Thymus (tissue), 14 donors: ENCODE measurements at places on chromosomes 7 and 10.

DNA sequence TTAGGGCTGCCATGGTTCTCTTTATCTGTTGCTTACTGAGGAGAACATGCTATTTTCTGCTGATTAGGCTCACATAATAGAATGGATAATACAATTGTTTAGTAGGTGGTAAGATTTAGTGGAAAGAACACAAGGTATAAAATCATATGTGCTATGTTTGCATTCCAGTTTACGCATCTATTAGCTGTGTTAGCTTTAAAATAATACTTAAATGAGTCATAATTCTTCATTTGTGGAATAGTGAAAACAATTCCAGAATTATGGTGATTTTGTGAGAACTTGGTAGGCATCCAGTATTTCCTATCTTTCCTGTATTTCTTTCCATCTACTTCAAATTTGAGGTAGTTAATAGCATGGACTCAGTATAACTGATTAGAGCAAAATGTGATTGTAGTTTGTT, 1585.5 kb upstream of the LRRTM3 start:
- no peak overlapping the region for H3K4me3 ChIP-seq
- no peaks in the 10 kb centered on the region for H3K4me1 ChIP-seq
- DNase-seq: no peak
- H3K36me3 ChIP-seq: no peaks in the 10 kb centered on the region

DNA sequence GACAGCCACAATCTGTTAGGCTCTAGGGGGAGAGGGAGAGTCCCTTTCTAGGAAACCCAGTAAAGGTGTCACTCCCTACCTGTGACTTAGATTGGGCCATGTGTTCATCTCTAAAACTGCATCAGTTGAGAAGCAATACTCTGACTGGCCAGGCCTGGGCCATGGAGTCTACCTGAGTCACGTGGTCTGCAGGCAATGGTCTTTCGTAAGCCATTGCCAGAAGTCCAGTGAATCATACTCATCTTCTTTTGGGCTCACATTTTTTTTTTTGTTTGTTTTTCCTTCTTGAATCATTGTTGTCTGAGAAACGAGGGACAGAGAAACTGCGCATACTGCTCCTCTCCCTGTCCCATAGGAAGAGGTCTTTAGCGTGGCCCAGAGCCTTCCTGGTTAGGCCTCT, 215.6 kb downstream of the CCSER2 start:
- no peaks in the 10 kb centered on the region for H3K36me3 ChIP-seq
- no peak overlapping the region for H3K27ac ChIP-seq
- H3K4me3 ChIP-seq: no peak overlapping the region
- H3K4me1 ChIP-seq: no peaks in the 10 kb centered on the region
- no peak for DNase-seq
- H3K27me3 ChIP-seq: peaks cover 36% of the 10 kb centered on the region

DNA sequence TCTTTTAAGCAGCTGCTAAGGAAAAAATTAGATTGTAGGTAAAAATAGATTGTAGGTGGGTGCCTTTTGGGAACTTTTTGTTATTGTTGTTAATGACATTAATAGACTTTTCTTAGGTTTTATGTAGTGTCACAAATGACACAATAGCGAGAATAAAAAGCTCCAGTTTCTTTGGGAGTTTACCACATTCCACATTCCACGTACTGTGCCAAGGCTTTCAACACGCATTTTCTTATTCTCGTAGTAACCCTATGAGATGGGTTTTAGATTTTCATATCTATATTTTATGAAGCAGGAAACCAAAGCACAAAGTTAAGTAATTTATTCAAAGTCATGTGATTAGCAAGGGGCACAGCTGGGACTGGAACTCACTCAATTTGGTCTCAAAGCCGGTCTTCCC, 103.8 kb downstream of the XRCC2 start:
- no peaks in the 10 kb centered on the region for H3K27me3 ChIP-seq
- no peaks in the 10 kb centered on the region for H3K4me1 ChIP-seq
- DNase-seq: no peak
- no peaks in the 10 kb centered on the region for H3K36me3 ChIP-seq
- H3K4me3 ChIP-seq: no peak overlapping the region
- no peak overlapping the region for H3K27ac ChIP-seq

GRCh38 chr7:37728747-37729146, 45.2 kb downstream of the GPR141 start:
- DNase-seq: no peak
- no peaks in the 10 kb centered on the region for H3K4me1 ChIP-seq
- H3K4me3 ChIP-seq: no peak overlapping the region
- H3K27me3 ChIP-seq: no peaks in the 10 kb centered on the region

DNA sequence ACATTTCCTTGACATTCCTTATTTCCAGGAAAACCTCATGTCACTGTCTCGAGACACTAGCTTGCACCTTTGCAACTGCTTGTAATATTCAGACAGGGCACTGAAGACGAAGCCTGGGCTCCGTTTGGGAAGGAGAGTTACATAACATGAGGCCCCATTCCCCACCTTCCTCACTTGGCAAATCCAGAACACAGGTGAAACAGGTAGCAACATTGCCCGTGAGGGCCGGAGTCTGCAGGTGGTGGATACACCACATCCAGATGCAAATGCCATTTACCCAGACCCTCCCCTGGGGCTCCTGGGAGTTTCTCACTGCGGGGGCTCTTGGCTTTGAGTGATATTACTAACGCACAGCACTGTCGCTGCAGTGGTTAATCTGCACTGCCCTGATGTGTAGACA, 491.0 kb downstream of the PTPRN2 start:
- H3K27ac ChIP-seq: no peak overlapping the region
- DNase-seq: no peak
- no peak overlapping the region for H3K4me3 ChIP-seq
- no peaks in the 10 kb centered on the region for H3K27me3 ChIP-seq
- H3K36me3 ChIP-seq: no peaks in the 10 kb centered on the region
- H3K4me1 ChIP-seq: no peaks in the 10 kb centered on the region

GRCh38 chr10:60980997-60981396, 37.0 kb upstream of the RHOBTB1 start:
- H3K36me3 ChIP-seq: no peaks in the 10 kb centered on the region
- no peak overlapping the region for H3K27ac ChIP-seq
- DNase-seq: no peak

DNA sequence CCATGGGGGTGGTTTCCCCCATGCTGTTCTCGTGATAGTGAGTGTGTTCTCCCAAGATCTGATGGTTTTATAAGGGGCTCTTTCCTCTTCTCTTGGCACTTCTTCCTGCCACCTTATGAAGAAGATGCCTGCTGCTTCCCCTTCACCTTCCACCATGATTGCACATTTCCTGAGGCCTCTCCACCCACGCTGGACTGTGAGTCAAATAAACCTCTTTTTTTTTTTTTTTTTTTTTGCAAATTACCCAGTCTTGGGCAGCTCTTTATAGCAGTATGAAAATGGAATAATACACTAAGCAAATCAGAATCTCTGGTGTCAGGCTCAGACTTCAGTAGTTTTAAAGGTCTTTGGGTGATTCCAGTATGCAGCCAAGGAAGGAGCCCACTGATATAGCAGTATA, 28.2 kb downstream of the TAS2R41 start:
- H3K27ac ChIP-seq: no peak overlapping the region

GRCh38 chr10:52525761-52526160, 211.7 kb downstream of the DKK1 start:
- no peaks in the 10 kb centered on the region for H3K4me1 ChIP-seq
- no peak overlapping the region for H3K27ac ChIP-seq
- no peak for DNase-seq
- no peaks in the 10 kb centered on the region for H3K27me3 ChIP-seq

DNA sequence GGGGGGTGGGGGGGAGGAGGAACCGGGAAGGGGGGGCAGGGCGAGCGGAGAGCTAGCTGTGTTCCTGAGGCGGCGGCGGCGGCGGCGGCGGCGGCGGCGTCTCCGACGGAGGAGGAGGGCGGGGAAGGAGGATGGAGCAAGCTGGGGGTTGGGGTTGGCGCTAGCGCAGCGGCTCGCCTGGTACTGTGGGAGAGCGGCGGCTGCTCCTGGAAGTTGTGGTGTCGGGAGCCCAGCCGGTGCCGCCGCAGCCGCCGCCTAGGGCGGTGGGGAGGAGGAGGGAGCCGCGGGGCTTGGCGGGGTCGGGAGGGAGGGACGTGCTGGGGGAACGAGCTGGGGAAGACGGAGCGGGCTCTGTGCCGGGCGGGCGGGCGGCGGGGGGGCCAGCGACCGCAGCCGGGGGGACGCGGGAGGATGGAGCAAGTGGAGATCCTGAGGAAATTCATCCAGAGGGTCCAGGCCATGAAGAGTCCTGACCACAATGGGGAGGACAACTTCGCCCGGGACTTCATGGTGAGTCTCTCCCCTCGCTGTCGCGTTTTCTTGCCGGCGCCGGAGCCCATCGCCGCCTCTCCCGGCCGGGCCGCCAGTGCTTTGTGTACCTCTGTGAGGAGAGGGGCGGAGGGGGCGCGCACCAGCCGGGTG, at the start of gene PTPN12:
TSS of gene PTPN12 (plus strand) at position 160 of the 642 bp plus-strand sequence. CDS start at position 412, 252 bp downstream.
- H3K4me3 ChIP-seq: peak within 1 kb of the TSS; percentile 84
- no peaks in the 10 kb centered on the region for H3K27me3 ChIP-seq
- H3K4me1 ChIP-seq: peaks cover 4% of the 10 kb centered on the region
- H3K27ac ChIP-seq: peak within 1 kb of the TSS; percentile 88

DNA sequence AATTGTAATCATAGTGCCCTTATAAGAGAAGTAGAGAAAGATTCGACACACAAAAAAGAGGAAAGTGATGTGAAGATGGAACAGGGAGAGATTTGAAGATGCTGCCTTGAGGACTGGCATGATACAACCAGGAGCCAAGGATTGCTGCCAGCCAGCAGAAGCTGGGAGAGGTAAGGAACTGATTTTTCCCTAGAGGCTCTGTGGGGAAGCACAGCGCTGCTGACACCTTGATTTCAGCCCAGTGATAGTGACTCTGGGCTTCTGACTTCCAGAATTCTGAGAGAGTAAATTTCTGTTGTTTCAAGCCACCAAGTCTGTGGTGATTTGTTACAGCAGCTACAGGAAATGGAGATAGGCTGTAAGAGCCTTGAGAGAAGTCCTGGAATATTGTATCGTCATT, 98.2 kb downstream of the RAB11FIP2 start:
- H3K27ac ChIP-seq: no peak overlapping the region
- no peaks in the 10 kb centered on the region for H3K36me3 ChIP-seq
- no peak for DNase-seq
- no peaks in the 10 kb centered on the region for H3K4me1 ChIP-seq
- no peak overlapping the region for H3K4me3 ChIP-seq

- H3K4me1 ChIP-seq: no peaks in the 10 kb centered on the region
- no peak overlapping the region for H3K4me3 ChIP-seq
- DNase-seq: no peak
- no peaks in the 10 kb centered on the region for H3K27me3 ChIP-seq
- H3K36me3 ChIP-seq: no peaks in the 10 kb centered on the region
- H3K27ac ChIP-seq: no peak overlapping the region
These were observed 317.8 kb downstream of the SH2D4B start for GRCh38 chr10:80855348-80855971.

- peak overlapping the region; percentile 37 for H3K4me3 ChIP-seq
- H3K4me1 ChIP-seq: peaks cover 36% of the 10 kb centered on the region
- H3K27me3 ChIP-seq: peaks cover 87% of the 10 kb centered on the region
- no peaks in the 10 kb centered on the region for H3K36me3 ChIP-seq
- no peak for DNase-seq
These were observed 3.9 kb upstream of the GATA3 start for GRCh38 chr10:8050556-8051108.

DNA sequence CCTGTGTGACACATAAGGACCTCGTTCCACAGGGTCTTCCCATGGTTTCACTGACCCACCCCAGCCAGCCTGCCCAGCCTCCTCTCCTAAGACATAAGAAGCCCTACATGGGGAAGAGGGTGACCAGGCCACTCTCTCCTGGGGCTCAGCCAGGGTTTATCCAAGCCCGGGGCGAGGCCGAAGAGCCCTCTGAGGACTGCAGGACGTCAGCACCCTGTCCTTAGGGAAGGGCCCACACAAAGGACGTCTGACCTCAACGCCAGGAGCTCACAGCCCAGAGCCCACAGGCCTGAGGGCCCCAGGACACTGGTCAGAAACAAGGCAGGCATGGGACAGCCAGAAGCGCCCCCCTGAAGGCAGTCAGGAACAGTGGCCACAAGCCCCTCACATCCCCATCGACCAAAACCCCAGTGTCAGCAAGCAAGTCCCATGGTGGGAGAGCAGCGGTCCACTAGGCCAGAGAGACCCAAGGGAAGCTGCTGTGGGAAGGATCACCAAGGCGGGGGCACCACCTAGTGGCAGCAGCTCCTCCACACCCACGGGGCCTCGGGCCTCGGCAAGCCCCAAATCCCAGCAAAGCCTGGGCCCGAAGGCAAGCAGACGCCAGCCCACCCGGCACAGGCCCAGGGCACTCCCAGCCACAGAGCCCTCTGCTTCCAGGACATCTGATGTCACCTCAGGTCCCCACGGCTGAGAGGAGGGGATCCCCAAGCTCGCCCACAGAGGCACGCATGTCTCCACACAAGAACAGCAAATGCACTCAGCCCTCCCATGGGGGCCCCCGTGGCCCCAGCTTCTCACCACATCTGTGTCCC, 23.4 kb downstream of the MAD1L1 start:
- no peak overlapping the region for H3K4me3 ChIP-seq
- no peaks in the 10 kb centered on the region for H3K27me3 ChIP-seq
- no peaks in the 10 kb centered on the region for H3K4me1 ChIP-seq
- no peak overlapping the region for H3K27ac ChIP-seq

DNA sequence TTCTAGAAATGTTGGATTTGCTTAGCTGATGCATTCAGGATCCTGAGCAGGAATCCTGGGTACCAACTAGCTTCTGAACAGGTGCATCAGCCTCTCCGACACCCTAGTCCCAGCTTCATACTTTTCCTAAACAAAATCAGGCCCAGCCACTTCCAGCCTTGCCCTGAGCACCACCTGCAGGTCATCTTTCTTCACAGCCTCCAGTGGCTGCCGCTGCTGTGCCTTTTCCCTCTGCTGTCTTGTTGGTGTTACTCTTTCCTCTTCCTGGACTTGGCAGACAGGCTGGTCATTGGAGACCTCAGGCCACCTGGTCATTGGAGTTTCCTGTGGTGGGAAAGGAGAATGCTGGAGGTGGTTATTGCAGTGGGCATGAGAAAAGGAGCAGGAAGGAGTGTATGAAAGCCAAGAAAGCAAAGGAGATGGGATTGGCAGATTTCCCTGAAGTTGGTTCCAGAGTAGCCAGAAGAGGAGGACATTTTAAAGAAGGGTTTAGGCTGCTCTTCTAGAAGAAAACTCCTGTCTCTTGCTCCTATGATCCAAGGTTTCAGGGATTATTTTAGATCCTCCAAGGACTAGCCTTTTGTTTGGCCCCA, 48.2 kb upstream of the NFKB2 start:
- H3K27ac ChIP-seq: no peak overlapping the region
- H3K36me3 ChIP-seq: peaks cover 50% of the 10 kb centered on the region
- H3K4me1 ChIP-seq: no peaks in the 10 kb centered on the region
- H3K4me3 ChIP-seq: no peak overlapping the region

- H3K36me3 ChIP-seq: no peaks in the 10 kb centered on the region
- no peak for DNase-seq
- H3K4me3 ChIP-seq: no peak overlapping the region
- no peaks in the 10 kb centered on the region for H3K27me3 ChIP-seq
These were observed 579.7 kb downstream of the SUGCT start for GRCh38 chr7:40714363-40715052.
